ENCODE measurements at places on chromosomes 1 and 21.
A peak's percentile ranks its signal among the peaks of the same experiment; 100 is the strongest.

GRCh38 chr1:201206176-201206575, 15.6 kb downstream of the IGFN1 start:
- DNase-seq, result no peak

- no peak for DNase-seq
These were observed 29.6 kb downstream of the CLIC6 start for GRCh38 chr21:34698270-34699015.

DNA sequence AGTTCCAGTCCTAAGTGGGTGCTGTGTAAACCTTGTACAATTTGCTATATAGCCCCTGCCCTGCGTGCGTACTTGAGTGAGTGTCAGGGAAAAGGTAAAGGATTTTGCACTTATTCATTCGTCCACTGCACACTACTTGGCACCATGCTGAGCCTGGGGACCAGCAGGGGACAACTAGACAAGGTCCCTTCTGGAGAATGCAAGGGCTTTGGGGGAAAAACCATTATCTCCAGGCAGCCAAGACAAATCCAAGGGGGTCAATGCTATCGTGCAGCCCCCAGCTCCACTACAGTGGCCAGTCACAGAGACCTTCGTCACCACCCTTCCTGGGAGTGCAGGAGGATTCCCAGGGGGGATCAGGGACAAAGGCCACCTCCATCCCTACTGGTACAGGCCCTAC, 39.7 kb downstream of the MATN1 start:
- no peak for DNase-seq

DNA sequence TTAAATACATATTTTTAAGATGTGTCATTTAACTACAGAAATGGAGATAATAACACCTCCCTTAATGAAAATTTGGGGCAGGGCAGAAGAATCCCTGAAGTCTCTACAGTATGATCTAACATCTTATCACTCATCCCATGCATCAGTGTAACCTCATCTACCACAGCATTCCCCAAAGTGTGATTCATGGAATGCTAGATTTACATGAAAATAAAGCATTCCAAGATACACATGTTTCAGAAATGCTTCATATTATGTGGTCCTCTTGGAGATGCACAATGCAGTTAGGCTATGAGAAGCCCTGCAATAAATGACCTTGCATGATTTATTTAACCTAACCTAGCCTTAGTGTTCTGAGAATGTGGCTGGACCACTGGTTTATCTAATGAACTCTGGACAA, 166.9 kb upstream of the SYT6 start:
- no peak for DNase-seq

DNA sequence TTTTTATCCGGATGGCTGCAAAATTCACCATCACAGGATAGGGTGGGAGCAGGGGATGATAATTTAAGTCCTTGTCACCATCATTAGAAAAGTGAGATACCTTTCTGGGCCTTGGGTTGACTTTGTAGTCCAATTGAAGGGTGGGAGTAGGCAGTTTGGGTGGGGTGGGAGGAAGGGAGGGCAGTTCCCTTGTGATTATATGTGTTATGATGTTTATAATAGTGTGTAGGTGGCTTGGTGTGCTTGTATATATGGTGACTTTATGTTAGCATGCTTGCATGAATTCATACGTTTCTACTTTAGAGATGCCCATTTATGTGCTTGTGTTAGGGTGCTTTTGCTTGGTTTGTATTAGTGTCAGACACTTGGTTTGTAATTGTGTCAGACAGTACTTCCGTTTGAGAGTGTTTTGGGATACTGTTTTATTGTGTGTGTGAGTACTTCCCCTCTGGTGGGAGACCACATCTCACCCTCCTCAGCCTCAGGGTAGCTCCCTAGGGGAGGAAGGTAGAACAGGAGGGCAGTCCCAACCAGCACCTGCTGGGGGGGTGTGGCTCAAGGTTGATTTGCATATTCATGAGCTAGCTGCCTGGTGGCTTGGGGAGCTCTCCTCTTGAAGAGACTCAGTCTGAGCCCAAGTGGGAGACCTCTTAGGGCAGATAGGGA, 6.3 kb upstream of the POU3F1 start:
- DNase-seq, result peak; percentile 63

DNA sequence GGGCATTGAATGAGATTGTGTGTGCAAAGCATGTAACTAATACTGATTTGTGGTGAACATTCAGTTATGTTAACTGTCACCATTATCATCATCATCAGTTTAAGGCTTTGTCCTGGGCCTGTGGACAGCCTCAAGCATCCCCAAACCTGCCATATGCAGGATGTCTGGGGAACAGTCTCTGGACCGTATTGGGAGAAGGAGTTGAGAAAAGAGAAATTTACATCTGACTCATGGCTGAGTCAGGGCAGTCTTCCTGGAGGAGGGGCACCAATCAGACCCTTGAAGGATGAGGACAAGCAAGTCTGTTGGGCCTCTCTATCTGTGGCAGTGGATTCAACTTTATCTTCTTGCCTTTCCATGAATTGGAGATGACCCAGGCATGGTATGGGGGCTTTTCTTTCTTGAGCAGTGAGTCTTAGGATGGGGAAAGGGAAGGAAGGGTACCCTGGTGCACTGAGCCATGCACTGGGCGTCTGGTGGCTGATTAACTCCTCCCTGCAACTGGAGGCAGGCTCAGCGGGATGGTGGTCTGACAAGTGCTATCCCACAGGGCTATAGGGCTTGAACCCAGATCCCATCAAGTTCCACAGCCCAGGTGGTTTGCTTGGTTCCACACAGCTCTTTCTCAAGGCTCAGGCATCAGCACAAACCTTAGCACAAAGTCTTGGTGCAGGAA, 2.9 kb downstream of the PADI3 start:
- no peak for DNase-seq

GRCh38 chr1:209389258-209389657, 194.3 kb upstream of the CAMK1G start:
- no peak for DNase-seq

DNA sequence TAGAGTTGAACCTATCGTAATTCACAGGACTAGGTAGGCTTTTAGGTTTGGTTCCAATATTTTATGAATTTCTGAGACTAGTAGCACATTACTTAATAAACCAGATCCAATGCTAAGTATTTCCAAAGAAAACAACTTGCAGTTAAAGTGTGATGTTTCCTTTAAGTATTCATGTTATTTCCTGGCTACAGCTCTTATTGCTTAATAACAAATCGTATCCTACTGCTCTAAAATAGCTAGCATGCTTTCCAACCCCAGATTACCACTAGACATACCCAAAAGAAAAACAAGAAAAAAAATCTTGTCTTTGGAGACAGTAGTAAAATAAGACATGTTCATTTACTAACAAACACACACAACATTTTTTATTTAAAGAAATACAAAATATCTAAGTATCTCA, 898 bp downstream of the KRTAP27-1 start:
- DNase-seq, result no peak

GRCh38 chr1:34868230-34869049, 8.9 kb upstream of the SMIM12 start:
- no peak for DNase-seq

DNA sequence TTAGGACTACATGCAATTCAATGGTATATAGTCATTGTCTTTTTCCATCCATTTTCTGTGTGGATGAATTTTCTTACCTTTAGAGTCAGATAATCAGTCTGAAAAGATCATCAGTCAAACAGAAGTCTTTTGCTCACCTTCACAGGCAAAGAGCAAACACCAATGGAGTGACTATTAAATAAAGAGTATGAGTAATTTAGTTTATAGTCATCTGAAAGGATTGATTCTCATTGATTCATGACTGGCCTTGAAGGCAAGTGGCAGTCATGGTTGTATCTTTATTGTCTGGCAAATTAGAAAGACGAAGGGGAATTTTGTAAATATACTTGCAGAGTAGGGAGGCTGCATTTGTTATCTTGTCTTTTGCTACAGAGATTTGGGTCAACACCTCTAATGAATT, 89.9 kb downstream of the EPB41 start:
- no peak for DNase-seq

DNA sequence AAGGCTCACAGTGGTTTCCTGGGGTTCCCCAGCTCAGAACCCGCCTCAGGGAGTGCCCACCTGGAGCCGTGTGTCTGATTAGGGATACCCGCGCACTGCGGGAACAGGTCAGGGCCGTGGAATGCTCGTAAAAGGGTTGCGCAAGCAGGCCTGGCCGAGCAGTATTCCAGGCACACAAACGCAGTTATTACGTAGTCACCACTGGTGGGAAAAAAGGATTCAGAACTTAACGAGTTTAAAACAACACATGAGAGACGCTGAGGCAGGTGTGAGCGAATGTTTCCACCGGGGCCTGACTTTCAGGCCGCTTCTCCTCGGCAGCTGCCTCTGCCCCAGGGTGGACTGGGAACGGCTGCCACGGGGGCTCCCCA, 18.2 kb downstream of the PLCH2 start:
- no peak for DNase-seq

- no peak for DNase-seq
These were observed 41.9 kb downstream of the LPGAT1 start for GRCh38 chr1:211788626-211789025.

GRCh38 chr1:243801378-243801777, 48.7 kb downstream of the AKT3 start:
- no peak for DNase-seq

DNA sequence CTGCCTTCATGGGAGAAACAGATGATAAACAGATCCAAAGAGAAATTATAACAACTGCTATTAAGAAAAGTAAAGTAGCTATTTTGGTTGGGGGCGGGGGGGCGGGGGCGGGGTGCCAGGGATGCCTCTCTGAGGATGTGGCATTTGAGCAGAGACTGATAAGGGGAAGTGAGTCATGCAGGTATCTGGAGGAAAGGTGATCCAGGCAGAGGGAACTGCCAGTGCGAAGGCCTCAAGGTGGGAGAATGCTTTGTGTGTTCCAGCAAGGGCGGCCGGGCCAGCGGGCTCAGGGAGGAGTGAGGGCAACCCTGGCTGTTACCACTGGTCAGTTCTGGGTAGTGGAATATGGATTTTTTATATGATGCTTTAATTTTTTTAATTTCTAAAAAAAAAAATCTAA, 7.0 kb upstream of the TNFRSF1B start:
- peak; percentile 62 for DNase-seq

GRCh38 chr21:36471254-36471723, 8.6 kb downstream of the CLDN14 start:
- no peak for DNase-seq

GRCh38 chr1:172971241-172971640, 79.5 kb downstream of the TNFSF18 start:
- no peak for DNase-seq

GRCh38 chr1:5156416-5157120, 502.2 kb downstream of the AJAP1 start:
- no peak for DNase-seq

GRCh38 chr1:85582687-85583591, 2.4 kb downstream of the CCN1 start:
- no peak for DNase-seq

- no peak for DNase-seq
These were observed 22.2 kb upstream of the PRSS38 start for GRCh38 chr1:227793079-227793947.

DNA sequence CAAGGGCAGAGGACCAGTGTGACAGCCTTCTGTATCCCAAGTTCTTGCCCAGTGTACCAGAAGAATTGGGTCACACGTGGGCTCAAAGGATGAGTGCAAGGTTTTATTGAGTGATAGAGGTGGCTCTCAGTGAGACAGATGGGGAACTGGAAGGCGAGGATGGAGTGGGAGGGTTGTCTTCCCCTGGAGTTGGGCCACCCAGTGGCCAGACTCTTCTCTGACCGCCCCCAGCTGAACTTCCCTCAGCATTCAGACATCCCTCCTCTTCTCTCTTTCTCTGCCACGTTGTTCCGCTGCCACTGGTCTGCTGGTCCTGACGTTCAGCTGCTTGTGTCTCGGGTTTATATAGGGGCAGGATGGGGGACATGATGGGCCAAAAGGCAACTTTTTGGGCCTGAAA, 150.1 kb upstream of the IVNS1ABP start:
- no peak for DNase-seq

GRCh38 chr1:209647156-209647555, 5.1 kb downstream of the LAMB3 start:
- no peak for DNase-seq

DNA sequence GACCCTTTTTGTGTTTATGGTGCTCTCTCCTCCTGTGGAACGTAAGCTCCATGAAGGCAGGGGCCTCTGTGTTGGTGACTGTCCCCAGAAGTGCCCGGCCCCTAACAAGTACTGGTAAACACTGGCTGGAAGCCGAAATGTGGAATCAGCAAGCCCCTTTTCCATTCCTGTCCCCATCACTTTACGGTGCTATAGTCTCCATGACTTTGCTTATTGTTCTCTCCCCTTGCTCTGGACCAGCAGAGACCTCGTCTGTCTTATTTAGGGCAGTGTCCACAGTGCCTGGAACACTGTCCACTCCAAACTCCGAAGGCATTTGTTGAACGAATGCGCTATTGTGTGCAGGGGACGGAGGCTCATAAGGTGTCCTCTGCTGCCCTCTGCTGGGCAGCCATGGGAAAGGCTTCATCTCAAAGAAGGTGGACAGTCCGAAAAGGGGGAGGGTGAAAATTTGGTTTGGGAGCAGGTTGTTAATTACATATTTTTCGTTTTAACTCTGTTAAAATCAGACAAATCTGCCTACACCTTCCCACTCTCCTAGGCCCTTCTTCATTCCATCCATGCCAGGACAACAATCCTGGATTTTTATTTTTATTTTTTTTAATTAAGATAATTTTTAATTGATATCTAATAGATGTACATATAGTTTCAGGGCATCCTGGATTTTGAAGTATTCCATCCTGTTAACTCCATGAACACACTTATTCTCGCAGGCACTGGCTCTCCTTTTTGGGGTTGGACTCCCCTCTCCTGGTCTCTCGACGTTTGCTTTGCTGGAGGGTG, 115.6 kb downstream of the PGBD5 start:
- DNase-seq, result peak; percentile 84

DNA sequence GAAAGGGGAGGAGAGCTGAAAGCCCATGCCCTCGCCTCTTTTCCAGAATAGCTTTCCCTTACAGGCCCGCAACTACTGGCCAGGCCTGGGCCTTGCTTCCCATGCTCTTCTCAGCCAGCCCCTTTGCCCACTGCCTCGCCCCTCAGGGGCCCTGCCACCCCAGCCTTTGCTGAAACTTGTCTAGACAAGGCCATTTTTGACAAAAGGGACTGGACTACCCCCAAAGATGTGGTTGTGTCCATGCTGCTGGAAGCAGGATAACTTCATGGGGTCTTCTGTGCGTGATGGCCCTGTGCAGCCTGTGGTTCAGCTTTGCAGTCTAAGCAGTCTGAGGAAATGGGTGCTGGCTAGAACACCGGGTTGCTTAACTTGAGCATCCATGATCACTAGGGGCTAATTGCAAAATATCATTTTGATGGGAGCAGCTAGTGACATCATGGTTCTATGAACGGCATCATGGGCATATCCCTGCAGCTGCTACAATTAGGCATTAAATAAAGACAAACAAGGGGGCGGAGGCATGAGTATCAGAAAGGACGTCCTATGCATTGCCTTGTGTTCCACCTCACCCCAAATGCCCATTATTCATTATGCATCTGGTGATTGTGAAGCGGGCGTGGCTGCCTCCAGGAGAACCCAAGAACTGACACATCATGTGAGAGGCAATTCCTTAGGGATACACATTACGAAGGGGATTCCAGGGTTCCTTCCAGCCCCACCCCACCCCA, 36.8 kb downstream of the NTPCR start:
- no peak for DNase-seq

GRCh38 chr1:94528299-94528698, 13.3 kb downstream of the F3 start:
- DNase-seq, result no peak

GRCh38 chr1:244353551-244354091, 98.1 kb downstream of the ADSS2 start:
- no peak for DNase-seq
